ENCODE measurements at places on chromosomes 3 and 15.
A peak's percentile ranks its signal among the peaks of the same experiment; 100 is the strongest.

DNA sequence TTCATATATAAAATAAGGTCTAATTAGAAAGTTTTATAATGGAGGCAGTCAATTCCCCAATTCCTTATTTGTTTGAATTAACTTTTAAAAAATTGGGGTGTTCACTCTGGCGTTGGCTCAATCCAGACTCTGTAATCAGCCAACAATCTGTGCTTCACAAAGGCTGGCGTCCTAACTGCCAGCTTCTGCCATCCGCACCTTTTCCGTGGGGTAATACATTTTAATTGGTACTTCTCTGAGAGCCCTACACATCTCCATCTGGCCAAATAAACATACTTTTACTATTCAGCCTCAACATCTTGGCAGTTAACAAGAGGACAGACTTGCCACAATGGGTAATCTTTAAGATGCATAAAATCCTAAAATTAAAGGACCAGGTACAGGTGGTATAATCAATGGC, 125.2 kb upstream of the CCNL1 start:
- no peak for DNase-seq

- no peak for DNase-seq
Observed at GRCh38 chr3:107833722-107834416, 257.0 kb downstream of the CD47 start.

DNA sequence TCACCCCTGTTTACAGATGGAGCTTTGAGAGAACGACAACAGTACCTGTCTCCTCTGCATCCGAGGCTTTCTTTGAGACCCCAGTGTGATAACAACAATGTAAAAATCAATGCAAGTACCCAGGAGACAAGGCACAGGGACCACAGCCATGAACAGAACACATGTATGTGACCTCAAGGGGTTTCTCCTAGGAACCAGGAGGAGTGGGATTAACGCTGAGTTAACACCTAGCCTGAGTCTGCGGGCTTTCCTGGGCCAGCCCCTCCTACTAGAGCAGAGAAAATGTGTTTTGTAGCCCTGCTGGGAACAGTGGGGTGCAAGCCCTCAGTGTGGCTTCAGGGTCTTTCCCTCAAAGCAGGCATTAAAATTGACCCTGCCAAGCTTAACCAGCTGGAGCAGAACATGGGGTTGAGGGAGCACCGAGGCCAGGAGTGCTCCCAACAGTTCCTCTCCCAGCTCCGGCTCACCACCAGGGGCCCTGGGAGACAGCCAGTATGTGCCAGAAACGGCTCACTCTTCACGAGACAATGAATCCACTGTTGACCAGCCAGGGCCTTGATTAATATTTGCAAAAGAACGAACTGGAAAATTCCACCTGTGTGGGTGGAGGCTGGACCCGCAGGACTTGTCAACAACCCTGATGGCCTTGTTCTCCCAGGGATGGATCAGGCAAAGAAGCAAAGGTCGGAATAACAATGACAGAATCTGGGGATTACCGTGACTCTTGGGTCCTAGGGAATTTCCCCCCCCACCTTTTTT, 3.6 kb downstream of the CHDH start:
- peak; percentile 57 for DNase-seq

DNA sequence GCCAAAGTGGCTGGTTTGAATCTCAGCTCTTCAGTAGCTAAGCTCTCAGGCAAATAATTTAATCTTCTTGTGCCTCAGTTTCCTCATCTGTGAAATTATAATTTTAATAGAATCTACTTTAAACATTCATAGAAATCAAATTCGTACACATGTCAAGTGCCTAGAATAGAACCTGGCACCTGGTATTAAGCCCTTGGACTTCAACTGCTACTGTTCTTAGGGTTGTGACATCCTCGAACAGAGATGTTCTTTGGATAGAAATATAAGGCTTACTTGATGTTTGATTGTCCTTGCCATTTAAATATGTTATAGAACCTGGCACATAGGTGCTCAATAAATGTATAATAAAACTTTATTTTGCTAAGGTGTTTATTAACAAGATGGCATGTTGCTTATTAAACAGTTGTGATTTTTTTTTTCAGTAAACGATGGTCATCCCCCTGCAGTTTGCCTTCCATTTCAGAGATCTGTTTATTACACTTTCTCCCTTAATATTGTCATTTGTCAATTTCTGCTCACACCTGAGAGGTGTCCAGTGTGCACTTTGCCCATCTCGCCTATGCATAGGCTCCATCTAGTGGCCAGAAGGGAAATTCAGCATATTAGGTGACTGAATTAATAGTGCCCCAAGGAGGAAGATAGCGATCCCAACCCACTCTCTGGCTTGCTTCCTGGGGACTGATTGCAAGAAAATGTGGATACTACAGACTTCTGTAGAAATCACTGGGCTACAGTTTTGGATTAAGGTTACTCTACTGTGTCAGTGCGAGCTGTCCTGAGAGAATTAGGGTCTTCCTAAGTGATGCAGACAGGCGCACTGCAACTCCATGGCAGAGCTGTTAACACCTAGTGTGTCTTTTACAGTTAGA, 10.7 kb downstream of the IGF1R start:
- peak; percentile 32 for DNase-seq

GRCh38 chr15:61025781-61026180, 203.3 kb downstream of the RORA start:
- DNase-seq = no peak

DNA sequence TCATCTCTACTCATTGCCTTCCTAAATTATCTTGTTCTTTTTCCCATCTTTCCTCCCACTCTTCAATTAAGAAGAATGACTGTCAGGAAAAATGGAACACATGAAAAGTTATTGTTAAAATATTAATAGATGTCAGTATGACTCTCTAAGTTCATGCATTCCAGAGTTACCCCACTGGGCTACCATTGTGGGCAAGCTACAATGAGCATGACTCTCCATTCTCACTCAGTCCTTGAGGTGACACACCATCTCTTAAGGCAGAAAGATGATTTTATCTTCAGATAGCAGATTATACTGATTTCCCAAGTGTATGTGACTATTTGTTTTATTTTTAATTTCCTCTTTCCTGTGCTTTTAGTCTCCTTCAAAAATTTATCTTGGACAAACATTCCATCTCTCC, 144.3 kb downstream of the ALCAM start:
- peak; percentile 56 for DNase-seq

DNA sequence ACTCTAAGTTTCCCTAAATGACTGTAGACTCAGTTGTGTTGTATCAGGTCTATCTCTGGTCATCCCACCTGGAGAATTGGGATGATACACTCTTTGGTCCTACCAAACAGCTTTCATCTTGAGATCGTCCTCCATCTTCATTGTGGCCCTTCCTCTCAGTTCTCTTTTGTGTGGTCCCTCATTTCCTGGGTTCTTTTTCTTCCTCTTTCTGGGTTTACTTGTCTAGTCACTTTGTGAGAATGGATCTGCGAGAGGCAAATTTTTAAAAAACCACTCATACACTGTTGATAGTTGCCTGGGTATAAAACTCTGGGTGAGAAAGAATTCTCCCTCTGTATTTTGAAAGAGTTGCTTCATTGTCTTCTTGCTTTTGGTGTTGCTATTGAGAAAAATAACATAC, 6.0 kb upstream of the AMOTL2 start:
- no peak for DNase-seq

DNA sequence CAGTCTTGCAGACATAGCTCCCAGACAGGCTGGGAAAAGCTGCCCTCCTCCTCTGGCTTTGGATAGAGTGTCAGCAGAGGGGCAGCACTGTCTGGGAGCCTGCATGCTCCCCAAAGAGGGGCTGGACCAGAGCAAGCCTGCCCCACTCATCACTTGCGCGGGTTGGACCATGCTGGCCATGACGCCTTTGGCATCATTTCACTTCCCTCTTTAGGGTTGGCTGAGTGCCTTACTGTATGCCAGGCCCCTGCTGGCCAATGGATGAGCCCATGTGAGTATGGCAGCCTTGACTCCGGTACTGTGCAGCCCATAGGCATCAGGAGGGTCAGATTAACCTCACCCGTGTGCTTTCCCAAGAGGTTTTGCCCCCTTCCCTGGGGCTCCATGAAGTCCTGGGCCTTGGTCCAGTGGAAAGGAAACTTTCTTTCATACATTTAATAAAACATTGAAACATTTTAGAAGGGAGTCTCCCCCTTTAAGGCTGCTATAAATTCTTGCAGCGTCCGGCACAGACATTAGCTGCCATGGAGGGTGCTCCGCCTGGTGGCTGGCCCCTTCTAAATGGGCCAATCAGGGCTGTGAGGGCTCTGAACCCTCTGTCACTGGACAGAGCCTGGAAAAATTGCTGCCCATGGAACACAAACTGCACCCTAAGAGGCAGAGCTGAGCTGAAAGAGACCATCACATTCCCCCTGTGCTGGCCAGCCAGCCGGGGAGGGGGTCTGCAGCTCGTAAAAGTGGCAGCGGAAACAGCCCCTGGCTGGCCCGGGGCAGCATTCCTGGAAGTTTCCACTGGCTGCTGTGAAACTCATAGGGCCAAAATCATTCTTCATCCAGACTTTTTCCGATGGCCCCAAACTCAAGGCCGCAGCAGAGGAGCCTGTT, 20.8 kb upstream of the DUSP7 start:
- no peak for DNase-seq

DNA sequence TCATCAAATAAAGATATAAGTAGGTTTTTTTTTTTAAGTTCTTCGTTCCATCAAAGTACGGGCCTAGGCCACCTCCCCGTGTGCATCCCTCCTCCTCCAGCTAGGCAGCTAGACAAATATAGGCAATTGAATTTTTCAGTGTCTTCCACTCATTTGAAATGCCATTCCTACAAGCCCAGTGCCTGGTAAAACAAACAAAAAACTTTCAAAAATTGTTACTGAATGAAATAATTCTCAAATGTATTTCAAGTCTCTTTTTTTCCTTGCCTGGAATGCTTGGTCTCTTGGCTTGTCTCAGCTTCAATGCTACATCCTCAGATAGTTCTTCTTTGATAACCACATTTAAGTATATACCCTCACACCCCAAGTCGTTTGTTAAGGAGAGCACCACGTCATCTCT, 3.8 kb downstream of the EIF2AK4 start:
- no peak for DNase-seq

GRCh38 chr3:14231145-14231990, 52.8 kb downstream of the LSM3 start:
- DNase-seq = no peak

GRCh38 chr15:68196445-68197169, 8.5 kb downstream of the CALML4 start:
- DNase-seq = no peak

DNA sequence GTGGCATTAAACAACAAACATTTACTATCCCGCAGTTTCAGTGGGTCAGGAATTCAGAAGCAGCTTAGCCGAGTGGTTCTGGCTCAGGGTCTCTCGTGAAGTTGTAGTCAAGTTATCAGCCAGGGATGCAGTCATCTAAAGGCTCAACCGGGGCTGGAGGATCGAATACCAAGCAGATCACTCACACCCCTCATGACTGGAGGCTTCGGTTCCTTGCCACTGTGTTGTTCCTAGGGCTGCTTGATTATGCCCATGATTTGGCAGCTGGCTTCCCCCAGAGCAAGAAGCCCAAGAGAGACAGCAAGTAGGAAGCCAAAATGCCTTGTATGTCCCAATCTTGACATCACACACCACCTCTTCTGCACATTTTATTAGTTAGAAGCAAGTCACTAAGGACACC, 33.9 kb upstream of the CDCP1 start:
- DNase-seq = peak; percentile 60

- DNase-seq = no peak
Observed at GRCh38 chr3:150216866-150217600, 191.1 kb upstream of the TSC22D2 start.

DNA sequence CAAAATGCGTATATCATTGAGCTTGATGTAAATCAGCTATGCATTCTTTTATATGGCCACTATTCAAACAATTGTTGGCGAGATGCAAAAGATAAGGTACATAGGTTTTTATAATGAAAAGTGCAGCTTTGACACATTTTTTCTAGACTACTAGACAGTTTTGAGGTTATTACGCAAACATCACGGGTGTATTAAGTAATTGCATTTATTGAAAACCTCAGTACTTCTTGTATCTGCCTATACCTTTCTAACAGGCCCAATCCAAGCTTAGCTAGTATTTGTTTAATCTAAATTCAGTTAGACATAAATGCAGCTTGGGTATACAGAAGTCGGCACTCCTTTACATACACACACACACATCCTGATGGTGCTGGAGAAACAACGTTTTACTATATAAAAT, 2.7 kb downstream of the SPESP1 start:
- no peak for DNase-seq

GRCh38 chr15:55327387-55327786, 8.4 kb downstream of the PIGB start:
- DNase-seq = no peak

GRCh38 chr3:70726961-70727360, 414.5 kb upstream of the MDFIC2 start:
- DNase-seq = peak; percentile 87

DNA sequence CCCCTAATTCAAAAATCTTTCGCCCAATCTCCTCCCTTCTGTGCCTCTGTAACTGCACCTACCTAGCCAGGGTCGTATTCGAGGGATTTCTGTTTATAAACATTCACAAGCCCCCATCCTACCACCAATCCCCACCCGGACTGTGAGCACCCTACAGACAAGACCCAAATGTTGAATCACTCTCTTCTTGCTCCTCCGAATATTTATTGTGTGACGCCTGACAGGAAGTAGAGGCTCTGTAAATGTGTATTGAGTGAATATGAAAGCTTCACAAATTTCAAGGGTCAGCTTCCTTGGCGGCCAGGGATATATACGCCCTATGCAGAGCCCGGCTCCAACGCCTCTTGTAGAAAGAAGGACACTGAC, 1.6 kb downstream of the BDH1 start:
- DNase-seq = no peak

DNA sequence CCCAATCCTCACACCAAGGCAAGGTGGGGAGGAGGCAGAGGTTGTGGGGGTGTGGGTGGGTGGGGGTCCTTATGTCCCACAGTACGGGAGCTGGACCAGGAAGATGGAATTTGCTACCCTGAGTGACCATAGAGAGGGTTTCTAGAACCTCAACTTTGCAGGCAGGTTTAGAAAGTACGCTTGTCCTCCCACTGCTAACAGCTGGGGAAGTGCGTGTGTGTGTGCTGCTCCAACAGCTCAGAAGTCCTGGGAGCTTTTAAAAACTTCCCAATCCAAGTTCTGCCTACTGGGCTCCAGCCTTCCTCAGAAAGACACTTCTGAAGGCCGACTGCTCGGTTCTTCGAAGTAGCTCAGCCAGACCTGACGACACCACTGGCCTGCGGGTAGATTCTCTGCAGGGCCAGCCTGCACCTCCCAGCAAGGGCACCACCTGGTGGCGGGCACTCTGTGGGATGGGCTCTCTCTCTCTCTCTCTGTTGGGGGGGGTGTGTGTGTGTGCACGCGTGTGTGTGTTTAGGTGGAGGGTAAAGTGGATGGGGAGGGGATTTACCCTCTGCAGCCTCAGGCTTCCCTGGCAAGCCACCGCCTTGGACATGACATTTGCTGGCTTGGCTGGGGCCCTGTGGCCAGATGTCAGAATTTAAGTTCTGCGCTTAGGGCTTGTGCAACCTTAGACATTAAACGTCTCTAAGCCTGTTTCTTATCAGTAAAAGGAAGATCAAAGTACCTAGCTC, 15.6 kb downstream of the TMEM158 start:
- DNase-seq = peak; percentile 29

GRCh38 chr3:46110701-46111493, 83.6 kb upstream of the XCR1 start:
- DNase-seq = peak; percentile 36

DNA sequence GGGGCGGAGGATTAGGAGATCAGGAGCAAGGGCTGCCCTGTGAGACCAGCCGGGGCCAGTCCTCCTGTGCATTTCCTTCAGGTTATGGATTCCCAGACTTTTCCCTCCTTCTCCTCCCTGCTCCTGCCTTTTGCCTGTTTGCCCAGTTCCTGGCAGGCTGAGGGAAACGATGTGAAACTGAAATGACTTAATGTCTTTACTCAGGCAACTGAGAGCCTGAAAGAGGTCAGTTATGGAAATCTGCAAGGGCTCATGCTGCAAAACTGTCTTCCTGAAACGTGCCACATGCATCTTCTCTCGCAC, 57.2 kb downstream of the MESD start:
- no peak for DNase-seq

Measured in kidney glomerular epithelial cell (primary cell).